Suppressor macrophage treated with lipopolysaccharide for 4 hours (primary cell): ENCODE measurements at places on chromosomes 5 and 9.

GRCh38 chr9:224582-225520 is 10.2 kb downstream of the DOCK8 start:
- no peak for DNase-seq

- no peak for DNase-seq
Measured at GRCh38 chr5:6731465-6732237, 18.4 kb downstream of the TENT4A start.

- peak; percentile 26 for DNase-seq
Measured at GRCh38 chr9:84266087-84266561, 74.4 kb downstream of the SLC28A3 start.

DNA sequence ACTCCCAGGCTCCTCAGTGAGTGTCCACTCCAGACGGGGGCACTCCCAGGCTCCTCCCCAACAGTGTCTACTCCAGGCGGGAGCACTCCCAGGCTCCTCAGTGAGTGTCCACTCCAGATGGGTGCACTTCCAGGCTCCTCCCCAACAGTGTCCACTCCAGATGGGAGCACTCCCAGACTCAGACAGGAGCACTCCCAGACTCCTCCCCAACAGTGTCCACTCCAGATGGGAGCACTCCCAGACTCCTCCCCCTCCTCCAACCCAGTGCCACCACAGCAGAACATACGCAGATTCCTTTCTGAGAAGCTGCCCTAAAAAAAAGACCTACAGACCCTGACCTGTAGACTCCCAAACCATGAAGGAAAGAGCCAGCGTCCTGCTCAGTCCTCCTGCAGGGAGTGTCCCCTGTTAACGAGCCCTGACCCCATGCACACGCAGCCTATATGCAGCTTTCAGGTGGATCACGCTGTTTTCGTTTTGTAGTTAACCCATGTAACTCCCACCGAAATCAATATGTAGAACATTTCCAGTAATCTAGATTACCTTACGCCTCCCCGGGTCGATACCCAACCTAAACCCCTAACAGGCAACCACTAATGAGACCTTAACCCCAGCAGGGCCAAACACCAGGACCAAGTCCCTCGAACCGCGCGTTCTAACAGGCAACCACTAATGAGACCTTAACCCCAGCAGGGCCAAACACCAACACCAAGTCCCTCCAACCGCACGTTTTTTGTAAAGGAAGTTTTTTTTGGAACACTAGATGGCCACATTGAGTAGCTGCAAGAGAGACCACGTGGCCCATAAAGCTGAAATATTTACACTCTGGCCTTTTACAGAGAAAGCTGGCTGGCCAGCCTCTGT is 15.7 kb downstream of the PNPLA7 start:
- peak; percentile 59 for DNase-seq

DNA sequence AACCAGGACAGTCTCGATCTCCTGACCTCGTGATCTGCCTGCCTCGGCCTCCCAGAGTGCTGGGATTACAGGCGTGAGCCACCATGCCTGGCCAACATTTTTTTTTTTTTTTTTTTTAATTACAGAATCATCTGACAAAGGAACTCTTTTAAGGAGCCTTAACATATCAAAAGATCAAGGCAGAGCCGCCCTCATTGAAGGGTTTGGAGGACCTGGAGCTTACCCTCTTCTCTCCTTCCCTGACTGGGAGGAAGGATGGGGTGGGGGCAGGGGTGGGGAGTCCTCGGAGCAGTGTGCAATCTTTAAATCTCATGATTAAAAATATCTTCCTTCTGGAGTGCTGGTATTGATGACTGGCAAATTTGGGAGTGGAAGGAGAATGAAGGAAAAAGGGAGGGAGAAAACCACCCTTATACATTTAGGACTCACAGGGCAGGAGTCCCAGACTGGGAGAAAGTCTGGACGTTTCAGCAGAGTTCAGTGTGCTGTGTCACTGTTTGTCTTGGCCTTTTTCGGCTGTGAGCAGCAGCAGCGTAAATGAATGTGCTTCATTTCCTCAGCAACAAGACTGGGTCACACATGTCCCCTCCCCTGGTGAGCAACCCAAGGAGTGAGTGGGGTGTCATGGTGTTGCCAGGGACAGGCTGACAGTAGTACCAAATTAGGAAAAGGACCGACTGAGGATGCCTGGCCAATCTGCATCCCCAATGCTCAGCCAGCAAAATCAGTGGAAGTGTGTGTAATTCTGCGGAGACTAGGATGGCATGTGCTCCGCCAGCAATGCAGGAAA is 115.3 kb upstream of the BNC2 start:
- DNase-seq, result no peak

- no peak for DNase-seq
Measured at GRCh38 chr9:78236551-78236910, 656 bp downstream of the CEP78 start.

DNA sequence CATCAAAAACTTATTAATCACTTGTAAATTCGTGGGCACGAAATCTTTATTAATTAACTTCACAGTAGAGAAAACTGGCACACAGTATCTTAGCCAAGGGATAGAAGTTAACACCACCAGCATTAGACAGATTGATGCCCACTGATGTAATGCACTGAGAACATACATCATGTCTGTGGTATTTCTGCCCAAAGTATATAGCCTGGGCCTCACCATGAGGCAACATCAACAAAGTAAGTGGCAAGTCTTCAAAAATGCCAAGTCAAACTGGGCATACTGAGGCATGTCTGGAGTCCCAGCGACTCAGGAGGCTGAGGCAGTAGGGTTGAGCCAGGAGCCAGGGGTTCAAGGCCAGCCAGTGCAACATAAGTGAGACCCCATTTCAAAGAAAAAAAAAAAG is 79.5 kb downstream of the GLIS3 start:
- no peak for DNase-seq

- DNase-seq, result no peak
Measured at GRCh38 chr5:88677376-88677895, 205.5 kb downstream of the MEF2C start.

DNA sequence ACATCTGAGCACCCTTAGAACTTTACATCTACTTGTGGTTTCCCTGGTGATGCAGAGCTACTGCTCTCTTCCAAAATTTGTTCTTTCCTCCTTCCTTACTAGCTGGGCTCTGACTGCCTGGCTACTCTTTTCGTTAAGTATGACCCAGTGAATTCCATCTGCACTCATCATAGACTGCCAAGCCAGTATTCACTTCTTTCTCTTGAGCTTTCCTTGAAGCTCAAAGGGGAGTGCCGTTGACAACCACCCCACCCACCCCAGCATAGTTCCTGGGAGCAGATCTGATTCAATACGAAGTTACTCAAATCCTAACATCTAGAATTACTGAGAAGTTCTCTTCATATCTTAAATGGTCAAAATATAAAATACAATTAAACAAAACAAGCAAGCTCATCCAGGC is 190.5 kb downstream of the ADAMTS12 start:
- DNase-seq, result no peak

GRCh38 chr9:26210338-26210851 is 532.2 kb upstream of the TUSC1 start:
- no peak for DNase-seq

GRCh38 chr5:127572930-127573329 is 55.5 kb downstream of the PRRC1 start:
- no peak for DNase-seq

DNA sequence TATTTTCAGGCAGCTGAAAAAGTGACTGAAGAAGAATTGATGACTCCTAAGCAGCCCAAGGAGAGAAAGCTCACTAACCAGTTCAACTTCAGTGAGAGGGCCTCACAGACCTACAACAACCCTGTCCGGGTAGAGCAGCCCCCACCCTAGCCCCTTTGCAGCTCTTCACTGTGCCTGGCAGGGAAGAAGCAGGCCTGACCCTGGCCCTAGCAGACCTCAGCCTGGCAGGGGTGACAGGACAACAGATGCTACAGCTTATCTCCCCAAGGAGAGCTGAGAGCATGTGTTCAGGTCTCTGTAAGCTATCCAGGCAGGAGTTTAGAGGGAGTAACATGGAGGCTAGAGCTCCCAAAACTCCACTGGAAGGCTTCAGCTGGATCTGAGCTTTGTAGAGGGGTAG is 31.8 kb downstream of the DNAI1 start:
- no peak for DNase-seq

DNA sequence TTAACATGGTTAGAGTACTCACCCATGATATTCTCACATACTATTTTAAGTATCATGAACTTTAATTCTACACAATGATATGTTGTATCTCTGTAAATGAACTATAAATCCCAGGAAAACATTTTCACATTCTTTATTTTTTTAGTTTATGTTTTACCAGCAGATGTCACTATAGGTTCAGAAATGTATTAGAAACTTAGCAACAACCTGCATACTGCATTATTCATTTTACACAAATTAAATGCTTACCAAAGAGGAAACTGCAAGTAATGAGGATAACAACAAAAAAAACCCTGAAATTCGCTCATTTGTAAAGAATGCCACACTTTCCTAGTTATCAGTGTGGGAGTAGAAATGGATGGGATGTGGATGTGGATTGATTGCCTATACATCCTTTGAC is 217.5 kb upstream of the OTULINL start:
- no peak for DNase-seq

GRCh38 chr5:57476601-57477056 is 6.0 kb downstream of the ACTBL2 start:
- DNase-seq, result no peak

DNA sequence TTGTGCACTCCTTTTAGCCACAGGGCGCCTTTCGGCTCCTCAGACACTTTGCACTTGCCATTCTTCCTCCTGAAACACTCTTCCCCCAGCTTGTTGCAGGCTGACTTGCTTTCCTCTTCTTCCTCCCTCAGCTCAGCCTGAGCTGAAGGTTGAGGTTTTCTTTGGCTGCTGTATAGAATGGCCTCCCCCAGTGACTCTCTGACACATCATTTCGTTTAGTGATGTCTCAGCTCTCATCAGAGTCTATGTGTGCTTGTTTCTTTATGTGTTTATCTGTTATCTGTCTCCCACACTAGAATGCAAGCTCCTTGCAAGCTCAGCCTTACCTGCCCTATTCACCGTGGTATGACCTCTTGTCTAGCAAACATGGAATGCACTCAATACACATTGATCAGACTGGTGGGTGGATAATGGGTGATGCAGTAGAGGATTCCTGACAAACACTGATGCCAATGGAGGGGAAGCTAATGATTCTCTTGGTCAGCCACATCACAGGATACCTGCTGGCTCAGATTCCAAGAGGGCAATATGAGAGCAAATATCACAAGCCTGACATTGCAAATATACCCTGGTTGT is 112.9 kb upstream of the STC2 start:
- no peak for DNase-seq

GRCh38 chr5:138831703-138832102 is 43.4 kb downstream of the LRRTM2 start:
- DNase-seq, result no peak

- DNase-seq, result no peak
Measured at GRCh38 chr5:178778919-178779318, 48.5 kb upstream of the ZNF354A start.

DNA sequence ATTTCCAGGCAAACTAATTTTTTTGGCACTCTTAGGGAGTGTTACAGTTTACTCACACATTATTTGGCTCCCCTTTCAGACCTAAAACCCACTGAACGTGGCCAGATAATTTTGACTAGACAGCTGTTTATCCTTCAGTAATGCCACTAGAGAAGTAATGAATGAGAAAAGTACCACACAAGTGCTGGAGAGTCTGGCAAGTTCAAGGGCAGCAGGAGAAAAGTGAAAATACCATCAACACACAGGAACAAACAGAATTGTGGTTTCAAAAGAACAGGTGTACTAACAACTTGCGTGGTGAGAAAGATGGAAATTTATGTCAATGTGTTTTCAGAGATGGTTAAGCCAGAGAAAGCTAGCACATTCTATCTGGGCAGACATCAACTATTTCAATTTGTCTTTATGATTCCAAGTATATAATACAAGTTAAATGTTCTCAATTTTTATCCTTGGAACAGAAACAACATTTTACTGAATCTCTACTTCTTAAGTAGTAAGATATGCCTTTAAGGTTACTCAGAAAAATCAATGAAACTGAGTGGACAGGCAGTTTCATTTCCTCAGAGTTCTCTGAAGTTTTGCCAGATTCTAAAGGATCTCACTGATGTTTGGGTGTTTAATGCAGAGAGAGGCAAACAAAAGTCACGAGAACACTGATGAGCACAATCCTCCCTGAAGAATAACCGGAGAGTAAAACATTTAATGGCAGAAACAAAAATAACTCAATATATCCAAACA is 91.0 kb downstream of the ARSB start:
- DNase-seq, result peak; percentile 55

GRCh38 chr9:12503606-12504122 is 189.5 kb upstream of the TYRP1 start:
- DNase-seq, result no peak

DNA sequence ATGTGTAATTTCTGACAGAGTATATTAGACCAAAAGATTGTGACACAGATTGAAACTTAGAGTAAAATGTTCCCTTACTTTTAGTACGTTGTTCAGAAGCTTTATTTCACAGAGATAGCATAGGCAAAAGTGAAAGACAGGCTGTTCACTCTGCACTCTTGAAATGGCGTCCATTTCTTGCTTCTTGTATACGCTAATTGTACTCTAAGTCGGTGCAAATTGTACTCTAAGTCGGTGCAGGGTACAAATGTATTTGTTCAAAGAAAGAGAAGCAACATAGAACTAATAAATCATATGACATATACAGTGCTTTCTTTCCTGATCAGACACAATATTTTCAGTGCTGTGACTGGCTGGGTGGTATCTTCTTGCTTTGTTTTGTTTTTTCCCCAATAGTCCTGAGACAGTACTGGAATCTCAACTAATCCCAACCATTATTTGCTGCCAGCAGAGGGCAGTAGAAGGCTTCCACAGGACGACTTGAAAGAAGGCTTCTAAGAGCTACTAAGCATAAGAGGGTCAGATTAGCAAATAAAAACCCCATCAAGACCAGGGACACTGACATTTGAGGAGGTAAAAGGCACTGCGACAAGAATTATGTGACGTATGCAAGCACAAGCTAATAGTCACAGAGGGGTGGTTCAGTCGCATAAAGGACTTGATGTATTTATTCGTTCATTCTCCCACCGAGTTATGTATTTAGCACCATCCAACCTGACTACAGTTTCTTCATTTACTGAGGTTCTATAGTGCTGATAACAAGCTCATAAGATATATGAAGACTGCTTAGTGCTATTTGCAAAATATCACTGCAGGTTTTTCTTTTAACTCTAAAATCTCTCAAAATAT is 831.8 kb downstream of the TAF11L14 start:
- DNase-seq, result peak; percentile 78

GRCh38 chr5:32612134-32612888 is 27.0 kb downstream of the SUB1 start:
- DNase-seq, result no peak

DNA sequence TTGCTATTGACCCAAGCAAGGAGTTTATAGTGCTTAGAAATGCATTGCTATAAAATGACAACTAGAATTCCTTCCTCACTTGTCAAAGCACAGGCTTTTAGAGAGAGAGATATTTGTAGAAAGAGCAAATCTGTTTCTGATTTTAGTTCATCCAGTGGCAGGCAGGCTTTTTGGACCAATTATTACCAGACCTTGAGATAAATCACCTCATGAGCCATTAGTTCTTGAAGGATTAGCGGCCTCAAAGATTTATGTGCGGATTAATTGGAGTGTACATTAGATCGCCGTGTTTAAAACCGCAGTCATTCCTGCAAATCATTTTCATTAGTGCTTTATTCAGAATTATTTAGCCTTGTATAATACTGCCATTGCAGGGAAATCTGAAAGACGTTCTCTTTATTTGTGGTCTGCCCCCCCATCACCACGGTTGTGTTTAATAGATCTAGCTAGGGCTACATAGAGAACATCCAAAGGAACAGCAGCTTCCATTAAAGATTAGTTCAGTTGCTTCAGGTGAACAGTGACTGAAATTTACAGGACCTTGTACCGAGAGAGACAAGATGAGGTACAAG is 28.8 kb upstream of the TJP2 start:
- DNase-seq, result no peak
